EH (cell line): ENCODE measurements at places on chromosomes 7 and 10.

DNA sequence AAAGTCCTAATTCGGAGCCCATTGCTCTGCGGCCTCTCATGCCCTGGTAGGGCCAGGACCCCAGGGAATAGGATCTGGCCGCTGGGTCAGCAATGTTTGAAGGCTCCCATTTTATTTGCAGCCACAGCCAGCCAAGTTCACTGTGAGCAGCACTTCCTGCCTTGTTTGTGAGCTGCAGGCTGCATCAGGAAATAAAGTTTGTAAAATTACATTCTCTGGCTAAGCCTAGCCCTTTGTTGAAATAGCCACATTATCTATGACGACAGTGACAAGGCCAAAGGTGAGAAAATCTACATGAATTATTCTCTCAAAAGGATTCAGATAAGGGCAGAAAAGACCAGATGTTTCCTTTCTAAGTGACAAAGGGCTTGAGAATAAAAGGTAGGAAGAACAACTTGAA lies 23.7 kb upstream of the ITGB1 start:
- peak; percentile 57 for DNase-seq

DNA sequence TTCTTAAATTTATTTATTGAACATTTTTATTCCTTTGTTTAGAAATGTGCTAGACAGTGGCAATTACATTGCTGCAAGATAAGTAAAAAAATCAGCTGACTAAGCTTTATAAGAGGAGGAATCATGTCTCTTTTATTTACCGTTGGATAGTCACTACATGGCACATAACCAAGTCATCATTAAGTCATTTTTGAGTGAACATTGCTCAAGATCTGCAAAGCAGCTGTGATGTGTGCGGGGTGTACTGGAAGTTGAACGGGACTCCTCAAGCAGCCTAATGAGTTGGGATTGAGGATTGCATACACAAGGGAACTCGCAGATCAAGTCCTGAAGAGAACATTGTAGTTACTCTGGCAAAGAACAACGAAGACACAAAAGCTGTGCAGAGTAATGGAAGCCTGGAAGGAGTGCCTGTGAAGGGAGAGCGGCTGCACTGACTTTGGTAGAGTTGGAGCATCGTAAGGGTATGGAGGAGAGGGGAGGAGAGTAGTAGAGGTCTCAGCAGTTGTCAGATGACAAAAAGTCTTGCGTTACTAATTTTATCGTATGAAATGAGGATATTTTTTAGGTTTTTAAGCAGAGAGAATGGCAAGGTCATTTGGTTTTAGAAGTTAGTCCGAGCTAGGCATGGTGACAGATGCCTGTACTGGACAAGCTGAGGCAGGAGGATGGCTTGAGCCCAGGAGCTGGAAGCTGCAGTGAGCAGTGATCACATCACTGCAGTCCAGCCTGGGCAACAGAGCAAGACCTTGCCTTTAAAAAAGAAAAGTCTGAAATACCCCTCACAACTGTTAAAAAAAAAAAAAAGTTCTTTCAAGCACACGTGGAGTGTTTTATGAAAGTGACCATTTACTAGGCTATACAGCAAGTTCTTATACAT lies 95.1 kb downstream of the BMPR1A start:
- DNase-seq: peak; percentile 76

DNA sequence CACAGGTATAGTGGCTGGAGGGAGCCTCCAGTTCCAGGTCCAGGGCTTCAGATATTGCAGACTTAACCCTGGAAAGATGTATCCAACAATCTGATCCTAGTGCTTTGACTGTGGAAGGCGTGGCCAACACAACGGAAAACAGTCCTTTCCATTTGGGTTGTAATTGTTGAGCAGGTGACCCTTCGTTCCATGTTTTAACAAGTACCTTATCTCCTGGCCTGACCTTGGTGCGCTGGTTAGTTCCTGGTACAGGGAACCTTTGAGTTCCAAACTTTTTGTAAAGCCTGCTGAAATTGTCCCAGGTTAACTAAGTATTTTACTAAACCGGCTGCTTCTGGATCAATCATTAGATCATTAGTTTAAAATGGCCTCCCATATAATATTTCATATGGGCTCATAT lies 23.9 kb upstream of the GIMAP6 start:
- no peak for DNase-seq

DNA sequence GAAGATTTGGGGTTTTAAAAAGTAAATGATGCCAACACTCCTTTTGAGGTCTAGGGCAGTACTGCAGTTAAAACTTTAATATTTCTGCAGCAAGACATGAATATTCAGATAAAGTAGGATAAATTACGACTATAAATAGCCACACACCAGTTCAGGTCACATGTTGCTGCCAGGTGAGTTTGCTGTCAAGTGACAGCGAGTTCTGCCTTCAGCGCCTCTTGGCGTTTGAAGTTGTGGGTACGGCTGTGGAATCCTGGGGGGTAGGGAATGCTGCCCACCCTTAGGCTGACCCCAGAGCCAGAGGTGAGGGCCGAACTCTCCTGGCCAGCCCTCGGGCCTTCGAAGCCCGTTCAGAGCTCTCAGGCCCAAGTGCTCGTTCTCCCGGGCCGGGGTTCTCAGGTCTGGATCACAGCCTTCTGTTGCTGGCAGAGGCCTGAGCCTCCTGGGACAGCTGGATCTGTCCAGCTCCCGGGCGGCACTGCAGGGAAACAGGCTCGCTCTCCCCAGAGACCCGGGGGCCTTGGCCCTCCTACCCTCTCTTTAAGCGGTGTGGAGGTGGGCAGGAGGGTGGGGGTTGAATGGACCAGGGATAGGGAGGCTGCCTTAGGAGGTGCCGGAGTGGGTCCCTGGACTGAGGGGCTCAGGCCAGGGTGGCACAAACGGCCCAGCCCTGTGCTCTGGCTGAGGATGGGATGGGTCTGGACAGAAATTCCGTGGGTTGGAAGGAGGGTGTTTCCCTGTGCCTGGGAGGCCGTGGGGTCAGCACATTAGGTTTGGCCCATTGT lies 5.4 kb downstream of the BRI3 start:
- peak; percentile 19 for DNase-seq

DNA sequence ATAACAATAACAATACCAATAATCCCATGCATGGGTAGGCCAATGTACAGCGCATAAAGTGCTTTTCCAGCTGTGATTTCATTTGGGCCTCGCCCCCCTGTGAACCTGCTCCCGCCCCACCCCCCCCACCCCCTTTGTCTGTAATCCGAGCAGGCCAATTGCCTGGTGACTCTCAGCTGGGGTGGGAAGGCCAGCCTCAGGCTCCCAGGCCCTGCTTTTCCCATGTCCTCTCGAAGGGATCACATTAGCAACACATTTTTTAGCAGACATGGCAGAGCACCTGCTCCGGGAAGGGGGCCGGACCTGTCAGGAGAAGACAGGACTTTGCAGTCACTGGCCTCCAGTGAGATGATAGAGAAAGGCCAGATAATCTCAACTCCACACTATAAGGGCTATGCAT lies 439.3 kb downstream of the RPS24 start:
- no peak for DNase-seq

DNA sequence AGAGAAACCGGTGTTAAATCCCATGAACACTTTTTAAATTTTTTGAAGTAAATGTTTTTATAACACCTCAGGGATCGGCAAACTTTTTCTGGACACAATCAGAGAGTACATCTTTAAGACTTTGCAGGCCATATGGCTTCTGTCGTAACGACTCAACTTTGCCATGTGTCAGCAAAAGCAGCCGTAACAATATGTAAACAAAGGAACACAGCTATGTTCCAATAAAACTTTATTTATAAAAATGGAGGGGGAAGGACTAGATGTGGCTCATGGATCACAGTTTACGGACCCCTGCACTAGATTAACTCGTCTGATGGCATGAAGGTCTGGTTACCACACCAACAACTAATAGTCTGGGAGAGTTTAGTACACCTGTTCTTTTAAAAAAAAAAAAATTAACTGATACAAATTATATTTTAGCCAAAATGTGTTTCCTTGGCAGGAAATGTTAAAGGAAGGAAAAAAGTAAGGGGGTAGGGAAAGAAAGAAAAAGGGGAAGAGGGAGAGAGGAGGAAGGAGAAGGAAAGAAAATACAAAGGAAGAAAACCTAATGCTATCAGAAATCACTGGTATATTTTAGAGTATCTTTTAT lies 50.2 kb downstream of the ABI1 start:
- DNase-seq: peak; percentile 15

DNA sequence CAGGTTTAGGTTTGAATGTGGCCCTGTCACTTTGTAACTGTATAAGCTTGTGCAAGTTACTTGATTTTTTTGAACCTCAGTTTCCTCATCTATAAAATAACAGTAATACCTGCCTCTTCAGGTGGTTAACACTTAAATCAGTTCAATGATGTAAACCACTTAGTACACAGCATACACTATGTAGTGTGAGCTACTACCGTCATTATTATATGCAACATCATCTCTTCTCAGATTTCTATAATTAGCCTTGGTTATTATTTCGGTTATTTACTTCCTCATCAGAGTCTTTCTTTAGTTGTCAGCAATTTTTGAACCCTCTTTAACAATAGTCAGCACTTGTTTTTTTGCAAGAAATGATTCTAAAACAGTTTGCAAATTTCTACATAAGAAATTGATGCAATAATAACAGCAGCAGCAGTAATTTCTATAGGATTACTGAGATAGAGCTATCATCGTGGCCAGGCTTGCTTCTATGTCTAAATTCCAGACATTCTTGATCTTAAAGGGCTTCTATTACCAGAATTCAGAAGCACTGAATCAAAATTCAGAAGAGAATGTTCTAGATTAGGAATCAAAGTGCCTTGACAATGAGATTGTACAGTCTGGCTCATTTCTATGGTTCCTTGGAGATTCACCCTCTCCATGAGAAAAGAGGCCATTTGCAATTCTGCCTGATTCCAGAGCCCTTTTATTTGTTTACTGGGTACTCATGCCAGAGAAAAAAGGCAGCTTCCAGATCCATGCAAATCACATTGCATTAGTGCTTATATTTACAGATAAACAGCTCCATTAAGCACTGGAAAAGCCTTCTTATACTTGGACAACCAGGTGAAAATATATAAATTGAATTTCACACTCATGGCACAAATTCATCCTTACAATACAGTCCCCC lies 25.0 kb upstream of the WDR11 start:
- DNase-seq: no peak

GRCh38 chr7:36650766-36651312 lies 73.5 kb downstream of the AOAH start:
- no peak for DNase-seq

- no peak for DNase-seq
Observed at GRCh38 chr10:1044964-1045363, 4.0 kb downstream of the IDI1 start.

- DNase-seq: no peak
Observed at GRCh38 chr10:3969876-3970666, 185.1 kb upstream of the KLF6 start.

DNA sequence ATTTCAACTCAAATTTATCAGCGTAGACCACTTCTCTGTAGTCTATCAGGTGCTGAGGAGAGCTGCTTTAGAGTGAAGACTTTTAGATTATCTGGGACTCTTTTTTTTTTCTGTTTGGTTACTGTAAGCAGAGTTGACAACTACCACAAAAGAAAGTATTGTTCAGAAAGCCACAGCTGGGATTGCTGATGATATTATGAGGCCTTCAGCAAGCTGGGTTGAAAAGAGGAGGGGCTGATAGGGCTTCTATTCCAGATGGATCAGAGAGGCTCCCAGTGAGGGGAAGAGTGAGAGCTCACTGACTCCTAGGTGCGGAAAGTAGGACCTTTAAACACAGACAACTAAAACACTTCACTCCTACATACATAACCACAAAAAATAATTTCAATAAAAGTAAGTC lies 188.5 kb upstream of the FERD3L start:
- no peak for DNase-seq

DNA sequence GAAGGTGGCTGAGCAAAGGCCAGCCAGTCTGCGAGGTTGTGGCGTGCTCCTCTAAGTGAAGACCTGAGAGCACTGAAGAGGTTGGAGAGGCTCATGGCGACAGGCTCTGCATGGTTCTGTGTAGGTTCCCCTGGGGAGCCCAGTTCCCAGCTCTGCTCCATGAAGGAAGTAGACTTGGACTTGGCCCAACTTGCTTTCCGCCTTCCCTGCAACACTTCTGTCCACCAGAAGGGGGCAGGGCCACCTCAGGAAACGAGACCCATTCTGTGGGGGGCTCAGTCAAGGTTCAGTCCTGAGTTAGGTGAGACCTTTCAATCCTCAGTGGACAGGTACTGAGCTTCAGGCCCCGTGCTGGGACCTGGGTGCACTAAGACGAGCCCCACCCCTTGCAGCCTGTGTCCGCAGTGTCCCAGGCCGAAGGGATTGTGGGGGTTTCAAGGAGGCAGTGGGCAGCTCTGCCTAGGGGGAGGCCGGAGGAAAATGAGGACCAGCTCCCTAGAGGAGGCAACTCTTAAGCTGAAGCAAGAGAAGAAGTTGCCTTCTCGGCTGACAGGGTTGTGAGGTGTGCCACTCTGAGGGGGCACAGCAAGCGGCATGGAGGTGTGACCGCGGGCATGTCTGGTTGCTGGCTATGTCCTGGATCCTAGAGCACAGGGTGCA lies 15.0 kb upstream of the PCBD1 start:
- peak; percentile 54 for DNase-seq

GRCh38 chr10:21808550-21808949 lies 195.0 kb downstream of the DNAJC1 start:
- DNase-seq: no peak

GRCh38 chr10:80191589-80192270 lies 13.6 kb downstream of the ANXA11 start:
- no peak for DNase-seq

DNA sequence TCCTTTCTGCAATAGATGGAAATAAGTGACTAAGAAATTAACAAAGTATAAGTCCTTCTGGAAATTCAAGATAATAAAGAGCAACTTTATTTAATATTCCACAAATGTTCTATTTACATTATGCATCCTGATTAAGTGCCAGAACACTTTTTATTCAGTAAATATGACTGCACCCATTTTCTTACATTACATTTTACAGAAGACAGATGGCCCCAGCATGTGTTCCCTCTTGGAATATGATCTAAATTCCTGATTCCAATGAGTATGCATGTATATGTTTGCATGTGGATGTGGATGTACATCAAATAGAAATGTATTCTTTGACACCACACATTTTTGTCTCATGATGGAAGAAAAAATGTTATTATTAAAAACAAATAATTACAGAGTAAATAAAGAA lies 628.7 kb upstream of the SEMA3D start:
- no peak for DNase-seq
